ENCODE measurements at places on chromosomes 2 and 18. TPM values are rescaled to one million over a fixed set of nuclear protein-coding genes. Genes with fewer than 3 reads are reported as not detected.

HOXD9 gene
- 0.14 TPM for total RNA-seq

PEX13 gene
- total RNA-seq: 22.3 TPM

HOXD1 gene
- total RNA-seq: not detected

PROKR1 gene
- not detected for total RNA-seq

LINC00305 gene
- total RNA-seq: not detected

SLC9A2 gene
- total RNA-seq: 0.78 TPM

ICA1L gene
- total RNA-seq: 1.8 TPM

ERFE gene
- 0.75 TPM for total RNA-seq

NCKAP5 gene
- 3.0 TPM for total RNA-seq

BOLL gene
- total RNA-seq: not detected
